ENCODE measurements at places on chromosomes 11 and 22. TPM values are rescaled to one million over a fixed set of nuclear protein-coding genes. Genes with fewer than 3 reads are reported as not detected.

Gene EP300
- 72.2 TPM for total RNA-seq

Gene SCN2B
- total RNA-seq, result 4.6 TPM

Gene SOX6
- 54.7 TPM for total RNA-seq

Gene MRGPRE
- total RNA-seq, result 0.48 TPM

Gene PYGM
- 14.7 TPM for total RNA-seq

Gene ESAM
- total RNA-seq, result 9.4 TPM

Gene MS4A15
- total RNA-seq, result not detected

Gene BIRC3
- total RNA-seq, result 3.9 TPM

Gene MS4A4A
- 11.6 TPM for total RNA-seq

Gene KDELR3
- 71.7 TPM for total RNA-seq

Gene NLRP6
- total RNA-seq, result not detected

Gene PKDREJ
- total RNA-seq, result 2.4 TPM

Gene FAT3
- 23.6 TPM for total RNA-seq

Gene OR51B5
- total RNA-seq, result 17.1 TPM

Gene GRIK4
- total RNA-seq, result 1.2 TPM

Gene SH3BP1
- 11.8 TPM for total RNA-seq

- DNase-seq, result no peak
Measured at GRCh38 chr11:790721-791564, 1.1 kb upstream of the CEND1 start.

DNA sequence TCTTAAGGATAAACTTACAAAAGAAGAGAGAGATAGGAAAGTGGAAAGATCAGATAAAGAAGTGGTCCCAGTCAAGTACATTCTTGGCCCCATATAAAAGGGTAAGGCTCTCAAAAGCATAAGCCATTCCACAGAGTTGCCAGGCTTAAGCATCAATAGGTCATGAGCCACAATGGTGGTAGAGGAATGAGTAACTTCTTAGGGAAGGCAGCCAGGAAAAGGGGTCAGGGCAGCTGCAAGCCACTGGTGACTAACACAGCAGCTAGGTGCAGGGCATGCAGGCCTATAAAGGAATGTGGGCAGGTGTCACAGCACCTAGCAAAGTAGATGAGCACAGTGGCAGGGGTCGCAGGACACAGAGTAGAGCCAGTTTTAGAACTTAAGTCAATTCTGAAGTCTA lies 302.6 kb upstream of the FAT3 start:
- DNase-seq, result no peak

DNA sequence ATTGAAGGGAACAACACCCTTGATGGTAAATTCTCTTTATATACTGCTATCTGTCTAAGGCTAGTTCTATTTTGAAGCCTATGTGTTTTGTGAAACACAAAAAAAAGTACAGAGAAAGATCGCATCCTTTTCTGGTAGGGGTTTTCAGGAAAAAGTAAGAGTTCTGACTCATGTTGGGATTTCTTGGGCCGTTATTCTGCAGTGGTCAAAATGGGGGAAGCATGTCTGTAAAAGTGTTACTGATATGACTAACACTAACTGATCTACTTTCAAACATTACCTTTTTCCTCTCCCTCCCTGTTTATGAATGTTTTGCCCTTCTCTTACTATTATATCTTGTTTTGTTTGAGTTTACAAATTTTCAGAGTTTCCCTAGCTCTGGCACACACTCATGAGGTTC lies 53.9 kb downstream of the CTNND1 start:
- DNase-seq, result no peak

DNA sequence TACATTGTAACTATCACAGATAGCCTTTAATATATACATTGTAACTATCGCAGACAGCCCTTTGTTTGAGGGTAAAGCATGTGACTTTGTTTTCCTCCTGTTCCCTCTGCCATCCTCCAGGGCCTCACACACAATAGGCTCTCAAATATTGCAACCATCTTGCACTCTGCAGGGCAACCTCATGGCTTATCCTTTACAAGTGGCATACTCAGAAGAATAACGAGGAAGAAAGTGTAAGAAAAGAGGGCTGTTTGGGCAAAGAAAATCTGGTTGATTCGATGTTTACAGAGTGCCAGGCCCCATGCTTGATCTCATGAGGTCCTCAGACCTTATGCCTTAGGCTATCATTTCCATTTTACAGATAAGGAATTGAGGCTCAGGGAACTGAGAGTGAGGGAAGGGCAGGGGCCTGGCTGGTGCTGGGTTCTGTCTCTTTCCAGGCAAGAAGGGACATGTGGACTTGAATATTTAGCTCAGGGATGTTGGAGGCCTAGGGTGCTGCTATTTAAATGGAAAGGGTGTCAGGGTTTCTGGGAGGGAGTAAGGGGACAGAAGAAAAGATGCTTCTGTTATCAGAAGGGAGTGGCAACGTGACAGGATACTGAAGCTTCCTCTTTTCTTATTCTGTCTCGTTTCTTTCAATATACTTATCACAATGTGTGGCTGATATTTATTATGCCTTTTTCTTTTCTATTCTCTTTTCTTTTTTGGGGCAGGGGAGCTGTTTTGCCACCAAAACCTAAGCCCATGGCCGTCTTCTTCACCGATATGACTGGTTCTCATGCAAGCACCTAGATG lies 1.1 kb upstream of the SAMM50 start:
- DNase-seq, result no peak

- DNase-seq, result no peak
Measured at GRCh38 chr11:3020011-3020410, 27.9 kb upstream of the NAP1L4 start.

GRCh38 chr11:62905296-62905695 lies 15.9 kb downstream of the CHRM1 start:
- DNase-seq, result no peak

GRCh38 chr11:8805296-8805695 lies 105.7 kb upstream of the AKIP1 start:
- no peak for DNase-seq

GRCh38 chr11:119726585-119727522 lies 2.1 kb downstream of the NECTIN1 start:
- DNase-seq, result no peak

- DNase-seq, result no peak
Measured at GRCh38 chr11:44188643-44189042, 93.2 kb downstream of the EXT2 start.

DNA sequence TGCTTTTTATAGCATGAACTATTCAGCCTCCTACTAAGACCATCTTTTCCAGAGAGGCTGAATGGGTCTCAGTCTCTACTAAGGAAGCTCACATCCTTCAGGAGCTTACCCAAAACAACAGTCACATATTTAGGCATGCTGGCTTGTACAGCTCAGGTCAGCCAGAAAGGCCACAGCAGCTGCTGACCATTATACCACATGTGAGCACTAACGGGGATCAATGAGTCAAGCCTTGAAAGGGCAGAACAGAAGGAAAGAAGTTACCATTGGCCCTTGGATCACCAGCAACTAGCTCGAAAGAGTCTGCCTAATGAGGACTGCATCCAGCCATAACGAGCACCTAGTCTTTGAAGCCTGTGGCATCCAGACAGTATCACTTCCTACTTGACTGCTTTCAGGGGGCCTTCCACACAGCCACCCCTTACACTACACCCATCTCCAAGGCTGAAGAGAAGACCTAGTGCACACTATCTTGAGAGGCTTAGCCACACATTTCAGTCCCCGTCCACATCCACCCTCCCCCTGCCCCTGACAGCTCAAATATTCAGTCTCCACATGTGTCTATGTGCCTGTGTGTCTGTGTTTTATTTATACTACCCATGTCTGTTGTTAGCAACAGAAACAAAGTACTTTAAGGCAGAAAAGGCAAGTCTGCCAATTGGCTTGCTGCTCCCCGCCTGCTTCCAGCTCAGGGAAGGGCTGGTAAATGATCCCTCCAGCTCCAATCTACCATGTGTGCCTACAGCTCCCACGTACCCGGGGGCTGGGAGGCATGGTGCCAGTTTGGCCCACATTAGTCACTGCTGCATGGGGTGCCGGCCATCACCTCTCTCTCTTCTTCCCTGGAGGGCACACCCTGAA lies 95.5 kb downstream of the RPL27A start:
- DNase-seq, result peak; percentile 86

- peak; percentile 56 for DNase-seq
Measured at GRCh38 chr11:6926208-6927029, at the start of gene ZNF215. Gene ZNF215, plus strand, starts transcription at chr11:6926426. Its CDS starts 5,847 bp downstream, at chr11:6932273.

GRCh38 chr11:60831501-60832079 lies 10.3 kb upstream of the CCDC86 start:
- DNase-seq, result no peak

DNA sequence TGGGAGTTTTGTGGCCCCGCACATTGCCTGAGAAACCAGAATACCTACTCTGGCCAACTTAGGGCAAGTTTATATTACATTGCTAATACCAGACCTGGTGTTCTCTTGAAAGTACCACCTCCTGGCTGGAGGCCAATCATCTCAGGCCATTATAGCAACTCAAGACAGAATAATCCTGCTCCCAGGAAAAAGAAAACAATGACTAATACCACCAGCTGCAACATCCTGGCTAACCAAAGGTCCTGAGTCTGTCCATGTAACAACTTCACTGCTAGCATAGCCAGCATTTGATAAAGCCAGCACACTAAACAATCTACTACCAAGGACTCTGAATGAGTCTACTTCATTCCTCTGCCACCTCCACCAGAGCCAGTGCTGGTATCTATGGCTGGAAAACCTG lies 1298.7 kb upstream of the CNTN5 start:
- peak; percentile 4 for DNase-seq

DNA sequence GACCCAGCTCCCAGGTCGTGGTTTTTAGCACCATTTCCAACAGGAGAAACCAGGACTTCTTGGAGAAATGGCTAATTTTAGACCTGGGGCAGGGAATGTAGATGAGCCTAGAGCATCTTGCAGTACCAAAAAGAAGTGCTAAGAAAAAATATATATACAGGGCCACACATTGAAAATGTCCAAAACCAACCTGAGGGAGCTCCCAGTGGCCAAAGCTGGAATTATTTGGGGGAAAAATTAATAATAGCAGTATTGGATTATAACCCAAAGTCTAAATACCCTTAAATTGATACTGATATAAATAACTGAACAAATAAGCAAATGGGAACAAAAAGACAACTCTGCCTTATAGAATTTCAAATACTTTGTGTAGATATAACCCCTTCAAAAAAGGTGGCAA lies 108.0 kb downstream of the PARVA start:
- no peak for DNase-seq

DNA sequence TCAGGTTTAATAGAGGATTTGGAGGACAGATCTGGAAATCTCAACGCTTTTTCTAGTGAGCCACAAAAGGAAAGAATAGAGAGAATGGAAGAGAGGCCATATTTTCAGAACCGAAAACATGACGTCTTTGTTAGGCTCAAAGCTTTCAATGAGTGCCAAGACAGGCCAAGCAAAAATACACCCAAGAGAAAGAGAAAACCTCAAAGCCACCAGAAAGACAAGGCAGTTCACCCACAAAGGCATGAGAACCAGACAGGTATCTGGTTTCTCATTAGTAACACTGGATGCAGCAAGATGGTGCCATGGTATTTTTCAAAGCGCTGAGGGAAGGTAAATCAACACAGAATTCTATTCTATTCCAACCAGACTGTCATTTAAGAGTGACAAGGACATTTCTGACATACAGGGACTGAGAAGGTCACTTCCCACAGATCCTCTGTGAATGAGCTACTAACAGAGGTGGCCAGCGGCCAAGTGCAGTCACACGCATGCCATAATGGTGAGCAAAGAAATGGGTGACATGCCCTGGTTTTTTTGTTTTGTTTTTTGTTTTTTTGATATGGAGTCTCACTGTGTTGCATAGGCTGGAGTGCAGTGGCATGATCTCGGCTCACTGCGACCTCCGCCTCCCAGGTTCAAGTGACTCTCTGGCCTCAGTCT lies 41.9 kb downstream of the TOLLIP start:
- no peak for DNase-seq

- DNase-seq, result peak; percentile 76
Measured at GRCh38 chr11:85810871-85811611, at the start of gene SYTL2. Gene SYTL2, minus strand, starts transcription at chr11:85811141. Its CDS starts 53,416 bp downstream, at chr11:85757725.

- DNase-seq, result peak; percentile 83
Measured at GRCh38 chr22:45577746-45578523, 75.3 kb downstream of the FBLN1 start.

- no peak for DNase-seq
Measured at GRCh38 chr11:124783002-124783401, 17.2 kb downstream of the MSANTD2 start.

DNA sequence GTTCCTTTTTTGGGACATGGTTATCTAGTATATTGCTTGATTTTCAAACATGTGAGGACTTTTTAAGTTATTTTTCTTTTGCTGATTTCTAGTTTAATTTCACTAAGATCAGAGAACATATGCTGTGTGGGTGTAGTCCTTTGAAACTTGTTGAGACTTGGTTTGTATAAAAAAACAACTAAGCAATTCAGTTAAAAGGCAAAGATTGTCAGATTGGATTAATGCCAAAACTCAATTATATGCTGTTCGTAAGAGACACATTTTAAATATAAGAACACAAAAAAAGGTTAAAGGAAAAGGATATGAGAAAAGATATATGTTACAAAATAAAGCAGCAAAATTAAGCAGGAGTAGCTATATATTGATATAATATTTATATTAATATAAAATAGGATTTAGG lies 17.8 kb upstream of the RRM1 start:
- peak; percentile 54 for DNase-seq

DNA sequence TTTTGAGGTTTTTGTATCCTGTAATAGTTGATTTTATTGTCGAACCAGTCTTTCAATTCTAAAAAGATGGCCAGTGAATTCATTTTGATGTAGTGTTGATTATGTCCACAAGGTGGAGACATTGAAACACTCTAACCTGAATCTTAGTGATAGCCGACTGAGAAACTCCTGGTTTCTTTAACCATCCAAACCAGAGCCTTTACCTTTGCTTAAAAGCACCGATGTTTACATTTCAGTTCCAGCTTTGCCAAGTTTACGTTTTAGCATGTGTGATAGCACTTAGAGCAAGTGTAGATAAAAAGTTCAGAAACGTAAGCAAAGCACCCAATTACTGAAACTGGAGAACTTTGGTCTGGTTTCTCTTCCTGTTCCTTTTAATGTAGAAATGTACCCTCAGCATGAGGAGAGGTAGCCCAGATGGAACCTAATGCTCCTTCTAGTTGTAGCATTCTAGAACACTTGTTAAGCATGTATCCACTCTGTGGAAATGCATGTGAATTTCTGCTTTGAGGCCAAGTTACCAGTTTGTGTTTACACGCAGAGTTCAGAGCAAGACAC lies 208.6 kb downstream of the DBX1 start:
- peak; percentile 82 for DNase-seq

DNA sequence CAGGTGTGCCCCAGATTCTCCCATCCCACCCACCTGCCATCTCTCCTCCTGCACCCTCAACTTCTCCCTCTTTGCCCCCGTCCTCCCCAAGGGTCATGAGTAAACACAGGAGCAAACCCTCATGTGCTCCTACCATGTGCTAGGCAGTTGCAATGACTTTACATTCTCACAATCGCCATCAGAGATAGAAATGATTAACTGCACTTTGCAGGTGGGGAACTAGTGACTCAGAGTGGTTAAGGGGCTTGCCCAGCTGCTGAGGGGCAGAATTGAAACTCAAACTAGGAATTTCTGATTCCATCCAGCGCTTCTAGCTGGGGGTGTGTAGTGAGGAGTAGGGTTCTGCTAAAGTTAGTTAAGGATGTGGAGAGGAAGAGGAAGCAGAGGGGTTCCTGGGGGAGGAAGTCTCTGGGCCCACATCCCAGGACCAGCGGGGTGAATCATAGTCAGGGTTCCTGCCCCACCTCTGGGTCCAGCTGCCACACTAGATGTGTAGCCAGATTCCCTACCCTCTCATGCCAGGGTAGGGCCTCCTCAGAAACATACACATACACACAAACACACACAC lies 16.0 kb upstream of the PRG2 start:
- peak; percentile 8 for DNase-seq

Data from umbilical cord (tissue), 2 donors.